Activated CD8-positive, alpha-beta memory T cell treated with anti-CD3 and anti-CD28 coated beads for 4 hours (primary cell): ENCODE measurements at places on chromosomes 5 and 9.
A peak's percentile ranks its signal among the peaks of the same experiment; 100 is the strongest.

- DNase-seq: peak; percentile 81
These were observed 665 bp downstream of the TCF7 start for GRCh38 chr5:134114886-134115805.

DNA sequence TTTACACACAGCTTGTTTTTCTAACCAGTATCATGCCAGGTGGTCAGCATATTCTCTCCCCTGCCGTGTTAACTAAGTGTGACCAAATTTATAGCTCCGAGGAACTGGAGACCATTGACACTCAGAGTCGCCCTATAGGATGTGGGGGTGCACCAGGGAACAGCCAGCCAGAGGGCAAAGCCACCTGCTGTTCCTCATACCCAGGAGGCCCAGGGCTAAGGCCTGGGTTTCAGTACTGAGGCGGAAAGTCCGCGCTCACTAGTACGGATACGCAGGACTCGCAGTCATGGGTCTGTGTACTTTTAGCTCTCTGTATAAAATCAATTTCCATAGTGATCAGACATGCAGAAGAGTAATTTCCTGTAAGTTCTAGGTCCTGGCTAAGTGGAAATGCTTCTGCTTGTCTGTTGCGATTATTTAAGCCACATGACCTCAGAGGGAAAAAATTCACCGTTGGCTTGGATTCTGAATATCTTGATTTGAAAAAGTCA is 247.0 kb downstream of the AOPEP start:
- DNase-seq: no peak

DNA sequence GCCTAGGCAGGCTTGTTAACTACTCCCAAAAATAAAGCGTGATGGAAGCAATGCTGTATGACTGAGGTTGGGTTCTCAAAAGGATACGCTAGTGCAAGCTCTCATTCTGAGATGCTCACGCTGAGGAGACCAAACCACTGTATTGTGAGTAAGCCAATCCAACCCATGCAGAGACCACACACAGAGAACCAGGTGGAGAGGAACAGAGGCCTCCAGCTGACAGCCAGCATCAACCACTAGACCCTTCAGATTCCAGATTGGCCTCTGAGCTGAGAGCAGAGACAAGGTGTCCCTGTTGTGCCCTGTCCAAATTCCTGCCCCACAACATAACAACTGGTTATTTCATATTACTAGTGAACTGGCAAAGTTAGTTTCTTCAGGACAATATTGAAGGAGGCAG is 4.5 kb downstream of the TSTD2 start:
- DNase-seq: no peak

DNA sequence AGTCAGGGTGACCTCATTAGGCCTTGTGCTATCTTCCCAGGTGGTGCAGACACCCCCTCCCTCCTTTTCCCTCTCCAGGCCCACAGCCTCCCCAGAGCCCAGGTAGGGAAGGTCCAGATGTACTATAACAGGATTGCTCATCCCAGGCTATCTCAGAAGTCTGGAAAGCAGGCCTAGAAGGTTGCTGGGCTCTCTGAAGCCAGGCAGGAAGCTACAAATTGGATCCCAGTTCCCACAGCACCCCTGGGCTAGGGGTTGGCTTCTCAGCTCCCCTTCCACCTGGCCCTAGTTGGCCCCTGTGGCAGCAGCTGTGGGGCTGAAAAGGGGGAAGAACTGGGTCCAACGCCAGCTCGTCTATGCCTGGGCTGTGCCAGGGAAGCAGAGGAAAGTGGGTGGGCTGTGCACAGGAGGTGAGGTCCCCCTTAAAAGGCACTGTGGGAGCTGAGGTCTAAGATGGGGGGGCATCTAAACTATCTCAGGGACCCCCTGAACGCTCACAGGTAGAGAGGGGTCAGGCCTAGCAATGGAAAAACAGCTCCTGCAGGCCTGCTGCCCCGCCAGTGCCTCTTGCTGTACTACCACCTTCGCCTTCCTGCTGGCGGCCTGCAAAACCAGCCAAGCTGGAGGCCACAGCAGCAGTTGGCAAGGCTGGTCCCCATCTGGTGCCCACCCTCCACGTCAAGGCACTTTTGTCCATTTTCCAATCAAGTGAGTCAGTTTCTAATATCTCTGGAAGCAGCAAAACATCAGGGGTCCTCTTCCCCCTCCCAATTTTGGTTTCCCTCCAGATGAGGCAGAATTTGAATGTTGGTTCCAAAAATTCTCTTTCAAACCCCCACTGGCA is 13.3 kb upstream of the PSMD5 start:
- DNase-seq: no peak

DNA sequence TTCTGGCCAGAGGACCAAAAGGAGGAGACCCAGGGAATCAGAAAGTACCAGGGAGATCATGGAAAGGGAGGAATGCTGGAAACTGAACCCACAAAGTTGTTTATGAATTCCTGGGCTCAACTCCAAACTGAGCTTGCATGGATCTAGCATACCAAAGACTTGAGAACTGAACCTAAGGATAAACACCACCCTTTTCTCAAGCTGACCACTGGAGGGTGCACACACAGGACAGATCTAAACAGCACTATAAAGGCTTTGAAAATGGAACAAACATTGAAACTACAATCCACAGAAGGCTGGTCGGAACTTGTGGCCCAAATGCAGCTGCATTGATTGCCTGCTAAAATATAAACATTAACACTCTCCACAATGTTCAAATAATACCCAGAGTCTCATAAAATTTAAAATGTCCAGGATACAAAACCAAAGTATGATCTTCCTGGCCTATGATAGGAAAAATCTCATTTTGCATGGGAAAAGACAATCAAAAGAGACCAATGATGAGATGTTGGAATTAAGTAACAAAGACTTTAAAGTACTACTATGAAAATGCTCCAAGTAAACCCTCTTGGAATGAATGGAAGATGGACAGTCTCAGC is 15.6 kb upstream of the IRF1 start:
- no peak for DNase-seq

GRCh38 chr9:94948567-94949235 is 222.2 kb downstream of the AOPEP start:
- DNase-seq: no peak

DNA sequence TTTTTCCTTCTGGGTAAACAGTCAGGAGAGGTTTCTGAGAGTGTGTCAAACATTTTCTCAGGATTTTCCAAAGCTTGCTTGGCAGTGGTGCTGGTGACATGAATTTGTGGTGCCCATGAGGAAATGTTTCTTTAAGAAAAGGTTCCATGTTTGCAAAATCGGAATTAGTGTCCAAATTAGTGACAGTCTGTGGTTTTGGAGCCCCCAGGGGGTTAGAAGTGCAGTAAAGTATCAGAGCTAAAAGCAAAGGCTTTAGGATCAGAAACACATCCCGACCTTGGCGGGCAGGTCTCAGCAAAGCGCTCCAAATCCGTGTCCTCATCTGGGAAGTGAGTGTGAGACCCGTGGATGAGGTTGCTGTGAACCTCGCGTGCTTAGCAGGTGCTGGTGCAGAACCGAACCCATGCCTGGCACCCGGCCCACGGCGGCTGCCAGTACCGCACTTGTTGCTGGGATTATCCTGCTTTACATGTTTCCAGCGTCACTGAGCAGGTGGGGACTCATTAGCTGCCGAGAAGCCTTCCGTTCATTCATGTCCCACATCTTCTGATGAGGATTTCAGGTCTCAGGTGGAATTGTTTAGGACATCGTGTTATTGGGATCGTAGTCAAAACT is 70.8 kb upstream of the COL5A1 start:
- DNase-seq: no peak

GRCh38 chr5:51380603-51381207 is 2.5 kb upstream of the ISL1 start:
- DNase-seq: no peak

- no peak for DNase-seq
These were observed 3.3 kb downstream of the MAT2B start for GRCh38 chr5:163508753-163509152.
